ENCODE measurements at places on chromosomes 6 and 20. TPM values are rescaled to one million over a fixed set of nuclear protein-coding genes. Genes with fewer than 3 reads are reported as not detected.

- DNase-seq = no peak
- no peaks in the 10 kb centered on the region for H3K27me3 ChIP-seq
- H3K27ac ChIP-seq = no peak overlapping the region
- no peak overlapping the region for H3K4me3 ChIP-seq
Observed at GRCh38 chr6:29590218-29590808, 5.4 kb downstream of the OR2H2 start.

- DNase-seq = no peak
- no peak overlapping the region for H3K4me3 ChIP-seq
- no peaks in the 10 kb centered on the region for H3K27me3 ChIP-seq
- no peaks in the 10 kb centered on the region for H3K4me1 ChIP-seq
Observed at GRCh38 chr6:167947716-167948115, 49.8 kb upstream of the KIF25 start.

DNA sequence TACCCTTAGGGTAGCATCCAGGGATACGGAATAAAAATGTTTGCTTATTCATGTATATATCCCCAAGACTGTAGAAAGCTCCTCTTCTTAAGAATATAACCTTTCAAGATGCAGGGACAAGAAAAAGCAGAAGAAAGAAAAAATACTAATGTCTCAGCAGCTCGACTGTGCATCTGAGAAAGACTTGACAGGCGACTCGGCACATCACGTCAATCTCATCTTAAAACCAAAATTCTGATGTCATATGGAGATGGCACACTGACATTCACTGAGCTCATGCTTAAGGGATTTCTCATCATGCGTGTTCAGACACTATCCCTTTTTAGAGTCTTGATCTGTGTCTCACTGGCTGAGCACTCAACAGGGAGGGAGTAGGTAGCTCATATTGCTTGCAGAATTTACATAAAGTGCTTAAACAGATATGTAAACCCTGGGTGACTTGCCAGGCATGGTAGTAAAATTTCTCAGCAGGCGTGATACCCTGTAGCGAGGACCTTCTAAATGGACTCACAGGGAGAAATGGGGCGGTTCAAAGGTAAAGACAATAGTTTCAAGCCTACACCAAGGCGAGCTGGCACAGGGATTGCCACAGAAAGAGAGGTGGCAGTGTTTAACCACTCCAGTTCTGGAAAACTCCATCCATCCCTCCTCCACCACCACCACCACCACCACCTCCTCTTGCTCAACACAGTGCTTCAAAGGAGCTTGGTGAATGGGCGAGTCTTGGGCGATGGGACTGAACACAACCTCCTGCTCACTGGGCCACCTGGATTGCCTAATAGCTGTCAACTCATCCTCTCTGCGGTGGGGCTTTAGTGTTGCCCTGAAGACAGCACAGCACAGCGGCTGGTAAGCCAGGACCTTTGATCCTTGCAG is 330.5 kb downstream of the TFAP2A start:
- DNase-seq = no peak
- H3K4me3 ChIP-seq = no peak overlapping the region
- H3K36me3 ChIP-seq = no peaks in the 10 kb centered on the region
- no peak overlapping the region for H3K27ac ChIP-seq
- H3K27me3 ChIP-seq = no peaks in the 10 kb centered on the region
- H3K4me1 ChIP-seq = no peaks in the 10 kb centered on the region

The SIRPB2 gene
- total RNA-seq = 2.9 TPM

The DNAH8 gene
- total RNA-seq = not detected

DNA sequence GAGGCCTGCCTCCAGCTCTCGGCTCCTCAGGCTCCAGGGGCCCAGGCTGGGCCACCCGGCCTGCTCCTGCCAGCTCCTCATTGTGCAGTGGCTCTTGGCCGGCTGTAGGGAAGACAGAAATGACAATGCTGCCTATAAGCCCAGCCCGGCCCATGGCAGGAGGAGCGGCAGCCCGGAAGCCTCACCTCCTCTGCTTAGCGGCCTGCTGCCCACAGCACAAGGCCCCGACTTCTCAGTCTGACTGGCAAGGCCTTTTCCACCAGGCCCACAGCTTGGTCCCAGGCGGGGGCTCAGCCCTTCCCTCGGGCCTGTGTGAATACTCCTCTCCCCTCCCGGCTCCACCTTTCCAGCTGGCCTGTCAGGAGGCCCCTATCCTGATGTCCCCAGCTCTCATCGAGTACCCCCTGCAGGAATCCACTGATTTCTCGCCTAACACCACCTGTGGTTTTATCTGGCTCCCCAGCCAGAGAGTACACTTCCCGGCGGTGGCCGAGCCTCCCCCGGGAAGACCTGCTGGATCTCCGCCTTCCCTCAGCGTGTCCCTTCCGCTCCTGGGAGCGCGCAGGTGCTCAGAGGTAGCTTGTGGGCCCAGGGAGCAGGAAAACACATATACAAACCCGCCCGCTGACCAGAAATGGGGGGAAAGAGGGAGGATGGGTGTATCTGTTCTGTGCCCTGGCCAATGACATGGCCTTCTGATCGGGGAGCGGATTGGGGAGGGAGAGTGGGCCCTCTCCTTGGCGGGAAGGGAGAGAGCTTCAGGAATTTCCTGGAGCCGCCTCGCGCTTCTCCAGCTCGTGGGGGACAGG is 963 bp downstream of the DDRGK1 start:
- H3K36me3 ChIP-seq = peaks cover 42% of the 10 kb centered on the region
- peak overlapping the region; percentile 94 for H3K27ac ChIP-seq
- peak; percentile 58 for DNase-seq
- peaks cover 32% of the 10 kb centered on the region for H3K4me1 ChIP-seq
- peak overlapping the region; percentile 80 for H3K4me3 ChIP-seq
- H3K27me3 ChIP-seq = no peaks in the 10 kb centered on the region

The SLC2A10 gene
- total RNA-seq = 35.0 TPM

The FAM184A gene
- 8.3 TPM for total RNA-seq

The TEAD3 gene
- total RNA-seq = 20.4 TPM

The ABRACL gene
- 35.0 TPM for total RNA-seq

The LCA5 gene
- 9.5 TPM for total RNA-seq

- no peak overlapping the region for H3K4me3 ChIP-seq
- H3K4me1 ChIP-seq = no peaks in the 10 kb centered on the region
- peak; percentile 2 for DNase-seq
- H3K27me3 ChIP-seq = no peaks in the 10 kb centered on the region
Observed at GRCh38 chr6:120496661-120497060, 837.6 kb downstream of the TBC1D32 start.

DNA sequence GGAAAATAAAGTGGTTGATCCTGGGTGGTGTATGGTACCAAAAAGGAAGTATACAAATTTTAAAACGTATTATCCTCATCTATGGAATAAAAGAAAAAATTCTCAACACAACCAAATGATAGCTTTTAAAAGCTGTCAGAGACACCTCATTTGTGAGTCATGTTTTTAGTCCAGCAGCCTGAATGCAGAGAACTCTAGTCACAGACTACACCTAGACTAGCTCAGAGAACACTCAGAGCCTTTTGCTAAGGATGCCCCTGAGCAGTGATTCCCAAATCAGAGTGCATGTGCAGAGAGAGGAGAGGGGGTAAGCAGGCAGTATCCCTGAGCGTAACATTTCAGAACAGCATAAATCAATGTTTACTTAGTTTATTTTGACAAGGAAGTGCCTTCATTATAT is 809.3 kb downstream of the HACE1 start:
- H3K27ac ChIP-seq = no peak overlapping the region
- H3K4me3 ChIP-seq = no peak overlapping the region
- H3K27me3 ChIP-seq = no peaks in the 10 kb centered on the region

DNA sequence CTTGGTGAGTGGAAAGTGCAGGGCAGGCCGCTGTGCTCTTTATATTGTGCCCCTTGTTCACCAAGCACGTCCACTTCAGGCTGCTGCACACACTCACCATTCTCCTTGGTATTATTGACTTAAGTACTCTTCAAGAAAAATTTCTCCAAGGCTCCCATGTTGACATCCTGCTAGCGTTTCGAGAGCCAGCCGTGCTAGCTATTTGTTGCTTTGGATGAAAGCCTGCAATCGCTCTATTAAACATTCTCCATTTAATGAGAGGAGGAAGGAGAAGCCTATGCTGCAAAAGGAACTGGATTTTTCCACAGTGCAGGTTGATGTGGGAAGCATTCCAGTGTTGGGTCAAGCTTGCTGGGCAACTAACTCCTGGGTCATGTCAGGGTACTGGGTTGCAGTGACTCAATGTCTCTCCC is 113.5 kb downstream of the CD83 start:
- H3K27me3 ChIP-seq = no peaks in the 10 kb centered on the region

The MLN gene
- total RNA-seq = not detected

The DSP gene
- 102 TPM for total RNA-seq

DNA sequence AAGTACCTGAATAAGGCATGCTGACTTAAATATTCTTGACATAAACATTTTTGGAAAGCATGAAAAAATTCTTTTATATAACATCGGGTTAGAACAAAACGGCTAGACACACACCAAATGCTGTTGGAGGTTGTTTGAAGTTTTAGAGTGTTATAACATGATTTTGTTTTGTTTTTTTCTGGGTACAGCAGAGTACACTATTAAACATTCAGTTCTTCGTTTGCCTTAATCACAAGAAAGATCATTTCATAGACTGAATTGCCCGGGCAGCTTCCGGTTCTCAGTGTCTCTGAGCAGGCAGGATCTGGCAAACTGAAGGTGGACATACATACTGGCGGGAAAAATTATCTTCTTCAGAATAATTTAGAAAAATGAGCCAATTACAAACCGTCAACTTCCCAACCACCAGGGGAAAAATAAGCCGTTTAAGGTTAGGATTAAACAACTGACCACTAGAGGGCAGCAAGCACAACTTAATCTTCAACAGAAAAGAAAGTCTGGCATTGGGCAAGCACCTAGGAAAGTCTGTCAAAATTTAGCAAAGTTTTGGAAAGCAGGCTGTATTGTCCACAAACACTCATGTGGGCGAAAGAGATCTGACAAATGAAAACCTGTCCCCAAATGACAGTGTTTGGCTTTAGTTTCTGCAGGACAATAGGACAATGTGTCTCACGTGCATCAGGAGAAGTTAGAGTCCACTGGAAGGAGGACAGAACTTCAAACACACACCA is 15.0 kb downstream of the ZNF217 start:
- DNase-seq = peak; percentile 47
- peaks cover 87% of the 10 kb centered on the region for H3K4me1 ChIP-seq
- H3K27me3 ChIP-seq = no peaks in the 10 kb centered on the region
- peak overlapping the region; percentile 85 for H3K27ac ChIP-seq

DNA sequence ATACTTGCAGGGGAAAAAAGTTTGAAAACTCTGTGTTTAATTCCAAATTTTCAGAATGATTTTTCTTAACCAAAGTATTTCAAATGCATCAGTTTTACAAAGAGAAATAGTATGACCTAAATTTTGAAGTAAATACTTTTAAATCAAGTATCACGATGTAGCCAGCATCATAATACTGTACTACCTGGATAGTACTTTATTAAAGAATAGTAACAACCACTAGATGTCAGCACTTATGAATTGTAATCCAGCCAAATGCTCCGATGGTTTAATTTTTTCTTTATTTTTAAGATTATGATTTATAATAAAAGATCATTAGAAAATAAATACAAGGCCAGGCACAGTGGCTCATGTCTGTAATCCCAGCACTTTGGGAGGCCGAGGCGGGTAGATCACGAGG is 37.2 kb upstream of the HACE1 start:
- DNase-seq = no peak
- H3K27me3 ChIP-seq = no peaks in the 10 kb centered on the region
- H3K4me1 ChIP-seq = no peaks in the 10 kb centered on the region
- no peaks in the 10 kb centered on the region for H3K36me3 ChIP-seq

- no peaks in the 10 kb centered on the region for H3K4me1 ChIP-seq
- no peak overlapping the region for H3K27ac ChIP-seq
- no peak overlapping the region for H3K4me3 ChIP-seq
- DNase-seq = no peak
- H3K36me3 ChIP-seq = no peaks in the 10 kb centered on the region
Observed at GRCh38 chr20:40957265-40957760, 71.3 kb upstream of the TOP1 start.

DNA sequence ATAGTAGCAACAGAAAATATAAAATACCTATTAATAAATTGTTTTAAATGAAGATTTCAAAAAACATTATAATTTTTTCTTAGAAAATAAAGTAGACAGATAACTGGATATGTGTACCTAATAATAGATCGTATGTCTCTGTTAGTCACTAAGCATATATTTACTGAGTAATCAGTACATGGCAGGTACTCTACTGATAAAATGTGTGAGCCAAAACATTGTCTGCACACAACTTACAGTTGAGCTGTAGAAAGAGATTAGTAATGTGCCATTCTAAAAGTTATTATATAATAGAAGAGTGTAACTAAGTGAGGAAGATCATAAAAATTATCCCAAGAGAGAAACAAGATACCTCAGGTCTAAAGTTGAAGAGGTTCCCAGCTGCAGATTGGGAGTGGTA is 929.9 kb upstream of the EPHA7 start:
- H3K36me3 ChIP-seq = no peaks in the 10 kb centered on the region
- no peak overlapping the region for H3K27ac ChIP-seq
- H3K4me1 ChIP-seq = no peaks in the 10 kb centered on the region
- H3K27me3 ChIP-seq = no peaks in the 10 kb centered on the region

DNA sequence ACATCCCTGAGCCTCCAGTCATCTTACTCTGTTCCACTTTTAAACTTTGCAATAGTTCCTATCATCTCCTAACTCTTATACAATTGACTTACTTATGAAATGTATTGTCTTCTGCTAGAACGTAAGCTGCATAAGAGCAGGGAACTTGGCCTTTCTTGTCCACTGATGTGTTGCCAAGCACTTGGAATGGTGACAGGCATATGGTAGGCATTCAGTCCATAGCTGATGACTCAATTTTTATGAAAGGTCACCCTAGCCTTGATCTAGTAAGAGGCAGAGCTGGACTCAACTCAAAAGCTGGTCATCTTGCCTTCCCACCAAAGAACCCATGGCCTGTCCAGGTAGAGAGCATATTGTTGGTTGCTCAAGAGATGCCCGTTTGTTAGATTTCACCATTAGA is 82.4 kb upstream of the FAM184A start:
- H3K36me3 ChIP-seq = no peaks in the 10 kb centered on the region
- no peaks in the 10 kb centered on the region for H3K27me3 ChIP-seq
- no peak overlapping the region for H3K4me3 ChIP-seq
- no peak overlapping the region for H3K27ac ChIP-seq

DNA sequence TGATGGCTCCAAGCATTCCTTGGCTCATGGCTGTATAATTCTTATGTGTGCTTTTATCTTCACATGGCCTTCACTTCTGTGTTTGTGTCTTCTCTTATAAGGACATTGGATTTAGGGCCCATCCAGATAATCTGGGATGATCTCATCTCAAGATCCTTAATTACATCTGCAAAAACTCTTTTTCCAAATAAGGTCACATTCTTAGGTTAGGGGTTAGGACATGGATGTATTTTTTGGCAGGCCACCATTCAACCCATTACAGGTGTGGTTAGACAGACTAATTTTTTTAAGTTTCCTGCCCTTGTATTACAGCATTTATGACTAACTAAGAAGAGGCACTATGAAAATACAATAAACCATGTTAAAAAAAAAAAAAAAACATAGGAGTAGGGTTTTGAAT is 254.0 kb downstream of the TPBG start:
- H3K27me3 ChIP-seq = no peaks in the 10 kb centered on the region
- no peak overlapping the region for H3K4me3 ChIP-seq
- no peaks in the 10 kb centered on the region for H3K4me1 ChIP-seq
- DNase-seq = no peak
- no peak overlapping the region for H3K27ac ChIP-seq

DNA sequence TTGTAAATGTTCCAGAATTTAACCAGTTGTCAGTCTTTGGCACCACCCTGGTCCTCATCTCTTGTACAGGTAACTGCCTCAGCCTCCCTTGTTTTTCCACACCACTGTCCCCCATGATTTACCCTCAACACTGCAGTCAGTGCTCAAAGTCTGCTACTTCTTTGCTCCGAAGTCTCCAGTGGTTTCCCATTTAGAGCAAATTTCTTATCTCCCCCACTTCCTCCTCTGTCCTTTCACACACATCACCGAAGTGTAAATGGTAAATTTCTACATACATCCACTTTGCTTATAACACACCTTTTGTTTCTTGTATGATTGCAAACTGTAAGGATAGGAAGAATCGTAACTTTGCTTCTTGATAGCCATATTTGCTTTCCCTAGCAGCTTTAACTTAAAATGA is 115.3 kb downstream of the JARID2 start:
- no peak overlapping the region for H3K4me3 ChIP-seq
- H3K36me3 ChIP-seq = no peaks in the 10 kb centered on the region
